ENCODE measurements at places on chromosomes 1 and 21.
A peak's percentile ranks its signal among the peaks of the same experiment; 100 is the strongest.

DNA sequence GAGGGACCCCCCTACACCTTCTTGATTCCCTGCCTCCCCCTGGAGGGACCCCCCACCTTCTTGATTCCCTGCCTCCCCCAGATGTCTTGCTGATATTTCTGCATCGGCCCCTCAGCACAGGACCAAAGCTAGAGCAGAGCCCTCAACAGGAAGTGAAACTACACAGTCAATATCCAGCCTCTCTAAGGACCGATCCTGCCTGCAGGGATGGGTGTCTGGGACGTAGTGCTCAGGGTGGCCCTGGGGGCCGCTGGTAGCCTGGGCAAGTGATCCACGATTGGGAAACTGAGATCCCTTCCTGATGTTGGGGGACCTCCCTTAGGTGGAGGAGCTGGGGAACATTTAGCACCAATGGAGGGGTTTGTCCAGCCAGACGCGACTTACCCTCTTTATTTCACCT is 3.9 kb upstream of the LEFTY2 start:
- DNase-seq = no peak

- no peak for DNase-seq
Observed at GRCh38 chr1:193701759-193702158, 515.3 kb upstream of the B3GALT2 start.

- DNase-seq = no peak
Observed at GRCh38 chr21:16022921-16023320, 293.1 kb downstream of the USP25 start.

DNA sequence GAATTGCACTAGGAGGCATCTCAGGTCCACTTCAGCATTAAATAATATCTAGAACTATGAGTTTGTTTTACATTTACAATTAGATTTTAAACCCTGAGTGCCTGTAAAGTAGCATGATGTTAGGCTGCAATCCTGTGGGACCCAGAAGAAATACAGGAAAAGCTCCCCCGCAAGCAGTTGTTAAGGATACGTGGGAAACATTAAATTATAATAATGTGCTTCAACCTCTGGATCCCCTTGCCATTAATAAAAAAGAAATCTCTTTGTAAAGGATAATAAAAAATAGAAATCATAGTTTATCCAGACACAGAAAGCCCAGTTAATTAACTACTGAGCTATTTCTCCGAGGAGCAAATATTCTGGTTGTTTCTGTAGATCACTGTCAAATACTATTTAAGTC is 106.0 kb downstream of the PCNX2 start:
- no peak for DNase-seq

- DNase-seq = no peak
Observed at GRCh38 chr1:233172201-233172600, 123.3 kb downstream of the PCNX2 start.

- no peak for DNase-seq
Observed at GRCh38 chr1:89863165-89863830, 42.5 kb downstream of the LRRC8D start.

DNA sequence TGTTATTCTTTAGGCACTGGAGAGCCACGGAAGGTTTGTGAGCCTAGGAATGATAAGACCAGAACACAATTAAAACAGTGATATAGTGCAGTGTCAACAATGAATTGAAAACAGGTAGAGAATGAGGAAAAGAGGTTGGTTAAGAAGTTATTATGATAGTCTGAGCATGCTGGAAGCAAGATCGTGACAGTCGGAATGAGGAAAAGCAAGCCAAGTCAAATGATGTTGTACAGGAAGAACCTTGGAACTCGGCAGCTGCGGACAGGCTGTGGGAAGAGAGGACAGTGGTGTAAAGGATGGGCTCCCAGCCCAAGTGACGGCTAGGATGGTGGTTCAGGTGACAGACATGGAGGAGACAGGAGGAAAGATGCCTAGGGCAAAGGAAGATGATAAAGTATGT is 25.6 kb downstream of the MTARC1 start:
- no peak for DNase-seq

DNA sequence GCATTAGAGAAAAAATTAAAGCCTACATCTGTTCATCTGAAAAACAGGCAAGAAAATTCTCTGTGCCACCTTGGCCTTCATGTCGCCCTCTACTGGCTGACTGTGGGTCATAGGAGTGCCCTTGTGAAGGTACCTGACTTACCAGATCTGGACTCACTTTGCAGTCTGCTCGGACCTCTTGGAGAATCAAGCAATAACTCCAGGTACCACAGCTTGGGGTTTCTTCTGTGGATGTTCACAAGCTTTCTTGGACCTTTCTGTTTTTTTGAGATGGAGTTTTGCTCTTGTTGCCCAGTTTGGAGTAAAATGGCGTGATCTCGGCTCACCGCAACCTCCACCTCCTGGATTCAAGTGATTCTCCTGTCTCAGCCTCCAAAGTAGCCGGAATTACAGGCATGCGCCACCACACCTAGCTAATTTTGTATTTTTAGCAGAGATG is 2.4 kb upstream of the PRAMEF18 start:
- no peak for DNase-seq

- DNase-seq = peak; percentile 40
Observed at GRCh38 chr21:33042812-33043211, 17.1 kb downstream of the OLIG2 start.

DNA sequence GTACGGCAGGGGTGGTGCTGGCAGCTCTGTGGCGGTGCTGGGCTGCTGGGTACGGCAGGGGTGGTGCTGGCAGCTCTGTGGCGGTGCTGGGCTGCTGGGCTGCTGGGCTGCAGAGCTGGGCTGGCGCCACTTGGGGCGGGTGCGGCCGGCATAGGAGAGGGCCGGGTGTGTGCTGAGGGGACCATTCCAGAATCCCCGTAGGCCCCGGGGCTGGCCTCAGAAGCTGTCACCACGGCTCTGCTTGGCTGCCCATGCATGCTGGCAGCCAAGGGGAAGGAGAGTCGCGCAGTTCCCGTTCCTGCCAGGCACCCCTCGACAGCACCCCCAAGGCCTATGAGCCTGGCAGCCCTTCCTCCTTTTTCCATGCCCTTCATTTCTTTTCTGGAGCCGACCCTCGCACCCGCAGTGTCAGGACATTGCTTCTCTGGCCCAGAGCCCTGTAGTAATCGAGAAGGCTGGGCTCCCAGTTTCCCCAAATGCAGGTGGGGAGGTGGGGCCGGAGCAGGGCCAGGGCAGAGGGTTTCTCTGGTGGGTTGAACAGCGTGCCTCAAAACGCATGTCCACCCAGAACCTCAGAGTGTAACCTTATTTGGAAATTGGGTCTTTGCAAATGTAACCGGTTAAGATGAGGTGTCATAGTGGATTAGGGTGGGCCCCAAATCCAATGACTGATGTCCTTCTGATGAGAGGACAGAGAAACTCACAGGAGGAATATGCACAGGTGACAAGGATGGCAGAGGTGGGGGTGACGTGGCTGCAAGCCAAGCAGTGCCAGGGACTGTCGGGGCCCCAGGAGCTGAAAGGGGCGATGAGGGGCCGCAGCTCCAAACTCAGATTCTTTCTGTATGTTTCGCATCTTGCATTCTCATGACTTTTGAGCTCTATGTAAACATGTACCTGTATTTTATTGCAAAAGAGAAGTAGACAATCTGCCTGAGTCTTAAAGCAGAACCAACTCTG is 71.0 kb upstream of the ACTRT2 start:
- DNase-seq = no peak

DNA sequence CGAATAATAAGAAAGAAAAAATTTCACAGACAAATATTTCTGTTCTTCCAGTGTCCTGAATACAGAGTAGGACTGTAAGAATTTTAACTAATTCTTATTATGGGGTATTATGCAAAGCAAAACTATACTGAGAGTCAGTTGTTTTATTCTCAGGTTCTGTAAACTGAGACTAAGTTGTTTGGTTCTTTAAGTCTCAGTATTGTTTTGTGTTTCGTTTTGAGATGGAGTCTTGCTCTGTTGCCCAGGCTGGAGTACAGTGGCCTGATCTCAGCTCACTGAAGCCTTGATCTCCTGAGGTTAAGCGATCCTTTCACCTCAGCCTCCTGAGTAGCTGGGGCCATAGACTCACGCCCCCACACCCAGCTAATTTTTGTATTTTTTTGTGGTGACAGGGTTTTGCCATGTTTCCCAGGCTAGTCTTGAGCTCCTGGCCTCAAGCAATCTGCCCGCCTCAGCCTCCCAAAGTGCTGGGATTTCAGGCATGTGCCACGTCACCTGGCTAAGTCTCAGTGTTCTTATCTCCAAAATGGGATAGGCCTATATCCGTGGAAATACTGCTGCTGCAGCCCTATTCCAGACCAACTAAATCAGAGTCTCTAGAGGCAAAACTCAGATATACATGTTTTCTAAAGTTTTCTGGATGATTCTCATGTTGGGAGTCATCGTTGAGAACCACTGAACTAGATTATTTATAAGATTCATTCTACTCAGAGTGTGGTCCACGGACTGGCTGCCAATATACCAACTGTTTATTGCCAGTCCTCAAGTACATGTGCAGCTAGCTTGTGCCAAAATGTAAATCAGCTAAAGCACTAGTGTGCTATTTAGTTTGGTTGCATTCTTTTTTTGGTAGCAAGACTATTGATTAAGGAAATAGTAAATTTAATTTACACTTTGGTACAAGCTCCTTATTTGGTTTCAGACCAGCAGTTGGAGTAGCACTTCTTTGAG is 116.6 kb downstream of the HS2ST1 start:
- peak; percentile 51 for DNase-seq

GRCh38 chr1:38006008-38006828 is 904 bp upstream of the FHL3 start:
- DNase-seq = no peak

DNA sequence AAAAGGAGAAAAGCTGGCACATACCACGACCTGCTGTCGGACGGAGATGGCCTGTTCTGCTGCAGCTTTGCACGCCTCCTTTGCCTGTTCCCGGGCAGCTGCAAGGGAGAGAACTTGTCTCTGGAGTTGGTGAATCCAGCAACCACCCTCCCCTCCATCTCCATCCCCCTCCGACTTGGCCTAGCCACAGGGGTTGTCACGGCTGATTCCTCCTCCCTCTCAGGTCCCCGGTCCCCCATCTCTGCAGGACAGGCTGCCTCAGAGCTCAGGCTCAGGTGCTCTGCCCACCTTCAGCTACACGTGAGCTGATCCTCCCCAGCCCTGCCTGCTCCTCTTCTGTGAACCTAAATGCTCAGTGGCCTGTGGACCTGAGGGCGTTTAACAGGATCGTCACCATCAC is 11.1 kb upstream of the SRM start:
- no peak for DNase-seq

DNA sequence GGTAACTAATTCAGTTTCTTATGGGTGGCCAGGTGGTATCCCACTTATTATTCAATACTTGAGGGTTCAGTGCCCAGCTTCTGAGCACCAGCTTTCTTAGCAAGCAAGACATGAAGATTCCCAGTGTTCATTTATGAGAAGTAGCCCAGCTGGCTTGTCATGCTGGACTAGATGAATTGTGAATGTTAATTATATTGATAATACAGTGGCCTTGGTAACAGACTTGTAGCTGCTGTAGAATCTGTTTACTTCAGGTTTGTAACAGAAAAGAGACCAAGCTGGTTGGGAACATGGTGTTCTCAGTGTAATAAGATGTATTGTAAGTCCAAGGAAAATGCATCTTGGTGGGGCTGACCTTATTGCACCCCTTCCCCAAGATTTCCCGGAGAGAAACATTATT is 10.1 kb downstream of the AHCYL1 start:
- DNase-seq = no peak

- DNase-seq = no peak
Observed at GRCh38 chr1:24968941-24969585, 39.0 kb upstream of the RUNX3 start.

DNA sequence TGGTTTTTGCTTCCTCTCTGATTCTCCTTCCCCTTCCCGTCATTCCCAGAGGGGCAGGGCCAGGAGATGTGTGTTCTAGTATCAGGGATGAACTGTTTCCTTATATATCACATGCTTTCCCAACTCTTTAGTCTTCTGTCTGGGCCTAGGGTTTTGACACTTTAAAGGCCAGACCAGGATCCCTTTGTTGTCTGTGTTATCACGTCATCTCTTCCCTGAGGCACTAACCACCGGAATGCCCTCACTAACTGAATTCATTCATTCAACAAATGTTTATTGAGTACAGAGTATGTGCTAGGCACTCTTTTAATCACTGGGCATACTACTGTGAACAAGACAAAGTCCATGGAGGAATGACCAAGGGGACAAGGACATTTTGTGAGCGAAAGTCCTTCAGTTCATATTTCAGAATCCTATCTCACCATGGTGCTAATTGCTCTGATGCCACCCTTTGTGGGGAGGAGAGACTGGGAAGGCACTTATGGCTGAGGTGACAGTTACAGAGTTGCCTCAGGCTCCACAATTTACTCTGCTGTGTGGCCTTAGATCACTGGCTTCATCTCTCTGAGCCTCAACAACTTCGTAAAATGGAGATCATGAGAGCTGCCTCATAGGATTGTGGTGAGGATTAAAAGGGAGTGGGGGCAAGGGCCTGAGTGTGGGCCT is 12.0 kb upstream of the ZNF362 start:
- no peak for DNase-seq

Measured in NCI-H446 (cell line).